ENCODE measurements at places on chromosomes 1 and 21.

- no peak for DNase-seq
Measured at GRCh38 chr1:189859385-189859977, 618.2 kb downstream of the BRINP3 start.

GRCh38 chr1:157495285-157495684 is 57.0 kb downstream of the FCRL5 start:
- DNase-seq: no peak

GRCh38 chr1:3774946-3775489 is 2.5 kb downstream of the SMIM1 start:
- DNase-seq: no peak

GRCh38 chr21:45447821-45448220 is 42.9 kb downstream of the COL18A1 start:
- no peak for DNase-seq

DNA sequence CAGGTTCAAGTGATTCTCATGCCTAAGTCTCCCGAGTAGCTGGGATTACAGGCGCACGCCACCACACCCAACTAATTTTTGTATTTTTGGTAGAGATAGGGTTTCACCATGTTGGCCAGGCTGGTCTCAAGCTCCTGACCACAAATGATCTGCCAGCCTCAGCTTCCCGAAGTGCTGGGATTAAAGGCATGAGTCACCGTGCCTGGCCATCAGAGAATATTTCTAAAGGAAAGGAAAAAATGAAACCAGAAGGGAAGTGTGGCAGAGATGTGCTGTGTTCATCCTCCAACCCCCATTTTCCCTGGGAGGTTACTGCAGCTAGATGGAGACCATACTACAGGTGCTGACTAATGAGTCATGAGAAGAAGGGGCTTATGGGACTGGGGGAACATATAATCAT is 964.1 kb downstream of the TTLL7 start:
- no peak for DNase-seq

DNA sequence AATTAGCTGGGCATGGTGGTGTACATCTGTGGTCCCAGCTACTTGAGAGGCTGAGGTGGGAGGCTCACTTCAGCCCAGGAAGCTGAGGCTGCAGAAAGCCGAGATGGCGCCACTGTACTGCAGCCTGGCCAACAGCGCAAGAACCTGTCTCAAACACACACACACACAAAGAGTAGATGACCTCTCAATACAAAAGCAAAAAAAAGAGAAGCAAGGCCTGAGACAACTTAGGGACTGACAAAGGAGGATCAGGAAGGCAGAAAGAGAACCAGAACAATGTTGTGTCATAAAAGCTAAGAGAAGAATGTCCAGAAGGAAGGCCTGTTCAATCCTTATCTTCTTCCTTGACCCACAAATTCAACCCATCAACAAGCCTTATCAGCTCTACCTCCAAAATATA is 18.5 kb downstream of the WASF2 start:
- no peak for DNase-seq

DNA sequence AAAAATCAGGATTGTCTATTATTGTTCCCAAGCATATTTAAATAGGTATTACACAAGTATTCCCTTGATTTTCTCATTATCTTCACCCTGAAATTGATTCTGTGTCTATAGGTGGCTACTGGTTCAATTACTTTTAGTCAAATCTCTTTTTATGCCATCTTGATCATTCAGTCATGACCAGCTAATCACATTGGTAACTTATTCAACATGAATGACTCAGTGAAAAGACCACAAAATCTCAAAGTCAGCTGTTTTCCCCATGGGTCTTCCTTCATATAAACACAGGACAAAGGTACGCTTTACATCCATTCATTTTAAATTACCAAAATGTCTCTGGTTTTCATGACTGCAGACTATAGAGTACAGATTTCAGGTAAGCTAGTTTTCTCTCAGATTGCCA is 23.7 kb upstream of the NRIP1 start:
- DNase-seq: no peak

DNA sequence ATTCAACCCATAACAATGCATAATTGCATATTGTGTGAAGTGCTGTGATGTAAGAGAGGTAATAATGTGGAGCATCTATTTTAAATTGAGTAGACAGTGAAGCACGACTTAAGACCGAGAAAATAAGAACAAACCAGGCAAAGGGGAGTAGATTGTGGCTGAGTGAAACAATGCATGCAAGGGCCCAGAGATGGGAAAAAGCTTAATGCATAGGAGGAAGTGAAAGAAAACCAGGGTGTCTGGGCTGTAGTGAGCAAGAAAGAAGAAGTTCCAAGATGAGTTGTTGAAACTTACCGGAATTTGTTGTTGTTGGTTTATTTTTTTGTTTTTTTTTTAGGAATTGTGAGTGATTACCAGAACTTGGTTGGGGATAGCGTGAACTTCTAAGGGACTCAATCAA is 104.7 kb downstream of the SNX7 start:
- DNase-seq: no peak

- DNase-seq: no peak
Measured at GRCh38 chr1:214123061-214123784, 135.4 kb downstream of the PROX1 start.

DNA sequence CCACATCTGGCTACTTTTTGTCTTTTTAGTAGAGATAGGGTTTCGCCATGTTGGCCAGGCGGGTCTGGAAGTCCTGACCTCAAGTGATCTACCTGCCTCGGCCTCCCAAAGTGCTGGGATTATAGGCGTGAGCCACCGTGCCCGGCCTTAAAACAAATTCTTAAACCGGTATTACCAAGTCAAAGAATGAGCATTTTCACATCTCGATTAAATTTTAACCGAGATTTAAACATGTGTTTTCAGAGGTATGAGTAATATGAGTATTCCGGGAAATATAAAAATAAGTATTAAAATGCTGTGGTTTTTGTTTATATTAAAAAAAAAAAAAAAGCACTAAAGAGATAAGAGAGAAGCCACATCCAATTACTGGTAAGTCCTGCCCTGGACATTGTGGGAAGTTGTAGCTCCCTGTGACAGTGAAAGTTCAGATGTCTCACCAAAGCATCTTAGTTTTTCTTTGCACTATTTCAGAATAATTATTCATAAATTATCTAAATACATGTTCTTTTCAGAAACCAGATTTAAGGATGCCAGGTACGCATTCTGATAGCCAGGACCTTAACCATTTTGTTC is 24.9 kb downstream of the ZNF281 start:
- no peak for DNase-seq

- DNase-seq: no peak
Measured at GRCh38 chr1:29444782-29445729, 208.7 kb downstream of the PTPRU start.

DNA sequence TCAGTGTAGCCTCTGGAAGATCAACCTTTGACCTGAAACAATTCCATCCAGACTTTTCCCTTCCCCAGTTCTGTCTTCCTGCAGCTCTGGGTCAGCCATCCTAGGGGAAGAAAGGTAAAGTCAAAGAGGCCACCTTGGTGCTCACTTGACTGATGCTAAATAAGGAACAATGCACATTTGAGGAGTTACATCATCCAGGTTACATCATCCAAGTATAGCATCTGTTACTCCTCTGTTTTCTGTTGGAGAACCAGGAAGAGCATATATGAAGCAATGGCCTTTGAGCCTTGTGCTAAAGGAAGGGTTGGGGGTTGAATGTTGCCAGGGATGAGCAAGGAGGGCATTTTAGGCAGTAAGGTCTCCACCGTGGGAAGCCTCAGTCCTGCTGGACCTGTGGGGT is 3.1 kb upstream of the DSCAM start:
- no peak for DNase-seq

DNA sequence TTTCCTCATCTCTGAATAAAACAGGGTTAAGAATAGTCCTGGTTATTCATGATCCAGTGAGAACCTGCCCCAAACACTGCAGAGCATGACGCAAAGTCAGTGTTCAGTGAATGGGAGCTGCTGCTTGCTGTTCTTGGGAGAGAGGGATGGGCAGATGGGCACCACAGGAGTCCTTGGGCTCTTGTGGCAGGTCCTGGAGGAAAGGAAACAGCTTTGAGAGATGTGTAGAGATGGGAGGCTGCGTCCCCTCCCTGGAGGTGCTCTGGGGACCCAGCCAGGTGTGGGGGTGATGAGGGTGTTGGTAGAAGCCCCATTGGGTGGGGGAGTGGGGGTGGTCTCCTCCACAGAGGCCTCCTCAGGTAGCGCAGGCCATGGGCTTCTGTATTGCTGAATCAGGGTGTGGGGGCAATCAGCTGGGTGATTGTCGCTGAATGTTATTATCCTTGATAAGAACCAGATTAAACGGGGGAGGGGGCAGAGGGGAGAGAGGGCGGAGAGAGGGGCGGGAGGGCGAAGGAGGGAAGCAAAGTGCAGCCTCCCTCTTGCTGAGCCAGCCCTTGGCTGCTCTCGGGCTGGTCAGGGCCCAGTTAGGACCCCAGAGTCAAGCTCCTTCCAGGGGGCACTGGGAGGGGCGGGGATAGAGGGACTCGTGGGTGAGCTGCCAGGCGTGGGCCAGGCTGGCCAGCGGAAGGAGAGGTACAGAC is 22.9 kb upstream of the CASZ1 start:
- DNase-seq: no peak

DNA sequence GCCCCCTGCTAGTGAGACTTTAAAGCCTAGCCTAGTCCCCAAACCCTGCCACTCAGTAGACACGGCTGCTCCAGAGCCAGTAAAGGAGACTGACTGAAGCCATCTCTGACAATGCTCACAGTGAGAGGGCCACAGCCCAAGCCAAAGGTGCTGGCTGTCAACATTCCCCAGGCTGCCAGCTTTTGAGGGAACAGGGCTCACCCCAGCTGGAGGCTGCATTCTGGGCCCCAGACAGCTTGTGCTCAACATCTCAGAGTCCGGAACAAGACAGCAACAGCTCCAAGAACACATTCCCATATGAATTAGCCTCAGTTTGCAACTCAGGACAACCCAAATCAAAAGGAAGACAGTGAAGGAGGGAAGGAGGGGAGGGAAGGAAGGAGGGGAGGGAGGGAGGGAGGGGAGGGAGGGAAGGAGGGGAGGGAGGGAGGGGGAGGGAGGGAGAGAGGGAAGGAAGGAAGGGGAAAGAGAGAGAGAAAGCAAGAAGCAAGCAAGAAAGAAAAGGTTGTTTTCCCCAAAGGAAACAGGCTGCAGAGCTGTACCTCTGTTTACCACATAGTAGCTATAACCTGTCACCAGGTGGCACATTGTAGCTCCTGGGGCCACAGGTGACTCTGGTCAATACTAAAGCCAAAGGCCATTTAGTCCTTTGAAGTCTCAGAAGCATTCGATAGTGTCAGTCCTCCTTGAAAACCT is 5.4 kb downstream of the ARTN start:
- DNase-seq: no peak

GRCh38 chr21:32309906-32310460 is 11.3 kb downstream of the MRAP start:
- no peak for DNase-seq

GRCh38 chr1:39900662-39901463 is 854 bp downstream of the MYCL start:
- DNase-seq: no peak

GRCh38 chr1:218414060-218414728 is 69.1 kb downstream of the TGFB2 start:
- DNase-seq: no peak

GRCh38 chr1:163785868-163786405 is 464.2 kb downstream of the NUF2 start:
- DNase-seq: no peak

GRCh38 chr1:156193488-156194299 is at the start of gene SLC25A44:
Gene SLC25A44 (plus strand): TSS chr1:156194104. CDS start chr1:156199848, 5,744 bp downstream.
- DNase-seq: peak; percentile 96

DNA sequence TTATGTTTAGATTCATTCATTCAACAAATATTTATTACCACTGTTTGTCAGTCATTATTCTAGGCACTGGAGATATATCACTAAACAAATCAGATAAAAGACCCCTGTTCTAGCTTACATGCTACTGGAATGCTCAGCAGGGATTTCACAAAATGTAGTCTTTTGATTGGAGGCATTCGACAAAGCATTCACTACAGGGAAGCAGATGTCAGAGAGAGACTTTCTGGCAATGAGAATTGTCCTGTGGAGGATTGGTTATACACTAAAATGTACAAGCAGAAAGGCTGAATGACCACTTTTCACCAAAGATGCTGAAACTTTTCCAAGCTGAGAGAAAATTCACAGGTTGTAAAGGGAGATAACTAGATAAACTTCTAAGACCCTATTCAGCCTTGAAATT is 57.7 kb downstream of the SCMH1 start:
- no peak for DNase-seq

- no peak for DNase-seq
Measured at GRCh38 chr1:158732524-158732923, 12.0 kb upstream of the OR6K3 start.

GRCh38 chr1:37682334-37682987 is 9.9 kb upstream of the CDCA8 start:
- peak; percentile 62 for DNase-seq

DNA sequence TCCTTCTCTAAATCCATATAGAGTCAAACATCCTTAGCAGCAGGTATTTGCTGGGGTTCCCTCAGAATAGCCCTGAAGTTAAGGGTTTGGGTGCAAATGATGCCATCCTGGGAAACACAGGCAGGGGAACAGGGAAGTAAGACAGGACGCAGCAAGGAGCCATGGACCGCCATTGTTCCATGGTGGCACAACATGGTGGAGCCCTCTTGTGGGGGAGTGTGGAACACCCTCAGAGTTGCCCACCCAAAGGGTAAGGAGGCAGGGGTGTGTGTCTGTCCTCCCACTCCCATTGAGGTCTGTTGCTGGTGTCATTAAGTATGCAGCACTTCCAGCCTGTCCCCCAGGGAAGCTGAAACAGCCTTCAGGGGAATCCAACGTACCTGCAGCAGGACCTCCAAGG is 20.4 kb upstream of the RCAN1 start:
- no peak for DNase-seq

GRCh38 chr1:152870831-152871730 is 7.0 kb upstream of the SMCP start:
- DNase-seq: no peak

GRCh38 chr1:150406483-150406882 is 42.5 kb downstream of the RPRD2 start:
- DNase-seq: no peak

DNA sequence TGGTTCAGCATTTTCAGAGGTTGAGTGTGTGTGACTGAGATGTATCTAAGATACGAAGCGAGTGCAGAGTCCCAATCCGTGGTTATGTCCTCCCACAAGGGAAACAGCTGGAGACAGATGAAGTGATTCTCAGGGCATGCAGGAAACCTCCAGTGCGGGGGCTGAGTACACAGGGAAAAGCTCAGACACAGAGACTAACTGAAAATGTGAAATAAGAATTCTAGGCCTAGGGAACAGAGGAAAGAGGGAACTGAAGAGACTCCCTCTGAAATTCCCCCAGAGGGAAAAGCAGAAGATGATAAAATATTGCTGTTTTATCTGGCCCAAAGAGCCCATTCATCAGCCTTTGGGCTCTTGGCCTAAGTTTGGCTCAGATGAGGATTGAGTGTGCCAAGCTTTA is 116.8 kb downstream of the LRRC53 start:
- DNase-seq: no peak

- no peak for DNase-seq
Measured at GRCh38 chr1:210001751-210002150, 63.7 kb downstream of the SYT14 start.
